Stimulated activated CD8-positive, alpha-beta memory T cell treated with anti-CD3 and anti-CD28 coated beads, Interleukin-7, amount 100 ng/mL, for 1 hour (primary cell): ENCODE measurements at places on chromosomes 7 and 10.
A peak's percentile ranks its signal among the peaks of the same experiment; 100 is the strongest.

DNA sequence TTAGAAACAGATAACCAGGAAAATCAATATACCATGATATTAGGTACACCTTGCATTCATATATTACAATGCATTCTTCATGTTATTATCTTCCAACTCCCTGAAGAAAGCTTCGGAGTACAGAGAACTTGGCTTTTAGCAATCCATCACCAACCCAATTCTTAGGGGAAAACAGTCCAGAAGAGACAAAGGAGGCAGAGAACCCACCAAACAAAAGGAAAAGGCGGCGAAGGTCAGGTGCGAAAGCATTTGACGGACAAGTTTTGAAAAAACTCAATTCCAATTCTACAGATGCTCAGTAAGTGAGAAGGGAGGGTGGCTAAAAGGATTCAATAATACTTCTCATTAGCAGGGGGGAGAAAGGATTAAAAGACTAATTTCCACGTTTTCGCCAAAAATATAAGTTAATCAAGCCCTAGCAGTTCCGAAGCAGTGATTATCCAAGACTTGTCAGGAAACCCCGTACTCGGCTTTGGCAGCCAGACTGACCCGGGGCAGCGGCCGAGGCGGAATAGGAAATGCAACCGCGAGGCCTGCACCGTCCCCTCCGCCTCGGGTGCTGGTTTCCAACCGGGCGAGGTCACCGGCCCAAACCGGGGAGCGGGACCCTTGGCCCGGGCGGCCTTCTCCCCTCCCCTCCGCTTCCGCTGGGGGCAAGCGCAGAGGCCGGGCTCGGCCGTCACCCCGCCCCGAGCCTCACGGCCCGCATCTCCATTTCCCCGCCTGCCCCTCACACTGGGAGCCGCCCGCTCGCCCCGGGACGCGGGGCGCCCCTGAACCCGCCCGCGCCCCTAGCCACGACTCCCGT lies 747 bp downstream of the GDI2 start:
- peak; percentile 9 for DNase-seq

DNA sequence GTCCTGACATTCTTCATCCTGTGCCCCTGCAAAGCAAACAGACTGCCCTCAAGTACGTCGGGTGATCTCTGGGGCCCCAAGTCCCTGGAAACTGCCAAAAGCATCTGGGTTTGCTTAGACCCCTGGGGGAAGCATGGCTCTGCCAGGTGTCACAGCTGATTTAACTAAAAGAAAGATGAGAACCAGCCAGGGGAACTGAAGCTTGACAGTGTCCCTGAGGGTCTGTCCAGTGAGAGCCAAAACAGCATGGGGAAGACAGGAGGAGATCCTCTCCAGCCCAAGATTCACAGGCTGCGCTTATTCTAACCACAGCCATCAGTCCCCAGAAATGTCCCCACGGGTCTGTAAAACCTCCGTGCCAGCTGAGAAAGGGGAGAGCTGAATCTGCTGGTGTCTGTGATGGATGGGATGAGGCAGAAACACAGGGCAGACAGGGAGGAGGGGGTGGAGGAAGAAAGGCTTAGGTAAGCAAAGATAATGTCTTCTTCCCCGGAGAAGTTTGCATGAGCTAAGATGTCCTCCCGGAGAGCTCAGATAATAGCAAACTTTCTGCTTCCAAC lies 21.3 kb downstream of the CCDC3 start:
- DNase-seq = no peak

DNA sequence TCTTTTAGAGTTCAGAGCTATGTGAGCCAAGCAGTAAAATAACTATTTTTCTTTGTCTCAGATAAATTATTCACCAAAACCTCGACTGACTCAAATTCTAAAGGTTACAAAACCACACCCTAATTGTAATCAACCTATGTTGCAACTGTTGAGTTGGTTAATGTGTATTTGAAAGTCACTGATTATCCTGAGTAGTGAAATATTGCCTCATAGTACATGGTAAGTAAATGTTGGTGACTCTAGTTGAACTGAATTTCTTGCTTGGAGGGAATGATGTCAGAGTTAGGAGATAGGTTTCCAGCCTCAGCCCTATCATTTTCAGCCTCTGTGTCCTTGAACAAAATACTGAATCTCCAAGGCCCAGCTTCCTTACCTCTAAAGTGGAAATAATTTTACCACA lies 3.0 kb upstream of the CYP2C18 start:
- no peak for DNase-seq

DNA sequence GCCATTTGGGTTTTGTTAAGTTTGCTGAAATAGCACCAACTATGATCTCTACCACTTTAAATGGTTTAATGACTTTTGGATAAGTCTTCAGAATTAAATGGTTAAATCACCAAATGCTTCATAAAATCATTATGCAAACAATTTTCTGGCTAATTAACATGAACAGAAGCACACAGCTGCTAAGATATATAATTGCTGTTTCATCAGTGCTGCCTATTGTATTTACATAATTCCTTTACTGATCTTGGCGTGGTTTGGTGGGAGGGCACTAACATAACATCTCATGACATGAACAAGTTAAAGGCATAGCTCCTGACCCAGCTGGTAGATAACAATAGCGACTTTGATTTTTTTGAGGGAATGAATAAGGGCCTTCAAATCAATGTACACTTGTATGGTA lies 94.1 kb downstream of the FZD1 start:
- DNase-seq = no peak

DNA sequence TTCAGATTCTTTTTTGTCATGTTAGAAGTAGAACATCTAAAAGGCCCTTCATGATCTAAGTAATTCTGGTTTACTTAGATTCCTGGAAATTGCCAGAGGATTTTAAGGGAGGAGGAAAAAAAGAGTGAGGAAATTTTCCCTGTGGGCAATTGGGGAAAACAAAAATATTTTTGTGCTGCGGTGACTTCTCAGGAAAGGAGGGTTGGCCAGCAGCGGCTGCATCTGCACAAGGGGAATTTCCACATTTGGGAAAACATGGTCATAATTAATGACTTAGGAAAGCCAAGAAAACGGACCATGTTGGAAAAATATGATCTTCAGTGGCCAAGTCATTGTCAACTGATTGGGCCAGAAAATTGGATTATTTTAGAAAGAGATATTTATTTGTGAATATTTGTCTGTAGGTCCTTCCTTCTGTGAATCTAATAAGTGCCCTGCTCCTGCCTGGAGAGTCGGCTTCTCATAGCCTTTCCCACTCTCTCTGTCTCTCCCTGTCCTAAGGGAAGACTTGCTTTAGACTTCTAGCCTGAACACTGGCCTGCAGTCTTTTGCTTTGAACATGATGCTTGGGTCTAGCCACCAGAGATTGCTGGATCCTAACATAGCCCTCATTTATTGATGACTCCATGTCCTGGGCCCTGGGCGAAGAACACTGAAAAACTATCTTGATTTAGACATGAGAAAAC lies 124.2 kb upstream of the MKLN1 start:
- no peak for DNase-seq

DNA sequence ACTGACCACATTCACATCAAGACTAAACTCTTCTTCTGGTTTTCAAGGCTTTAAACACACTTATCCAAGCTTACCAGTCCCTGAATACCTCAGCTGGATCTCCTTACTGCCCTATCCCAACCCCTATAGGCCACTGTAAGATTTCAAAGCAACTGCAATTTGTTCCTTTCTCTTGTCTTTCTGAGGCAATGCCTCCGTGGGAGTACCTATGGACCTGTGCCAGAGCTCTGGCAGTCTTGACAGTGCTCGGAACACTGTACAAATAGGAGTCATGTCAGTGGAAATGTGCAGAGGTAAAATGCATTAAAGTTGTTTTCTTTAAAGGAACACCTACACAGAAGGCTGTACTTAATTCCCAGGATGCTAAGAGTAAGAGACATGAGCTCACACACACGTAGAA lies 124.7 kb downstream of the CNOT4 start:
- DNase-seq = no peak

- DNase-seq = no peak
Measured at GRCh38 chr7:139777133-139777891, 486 bp downstream of the HIPK2 start.

GRCh38 chr10:63115732-63116383 lies 17.3 kb upstream of the NRBF2 start:
- DNase-seq = no peak

DNA sequence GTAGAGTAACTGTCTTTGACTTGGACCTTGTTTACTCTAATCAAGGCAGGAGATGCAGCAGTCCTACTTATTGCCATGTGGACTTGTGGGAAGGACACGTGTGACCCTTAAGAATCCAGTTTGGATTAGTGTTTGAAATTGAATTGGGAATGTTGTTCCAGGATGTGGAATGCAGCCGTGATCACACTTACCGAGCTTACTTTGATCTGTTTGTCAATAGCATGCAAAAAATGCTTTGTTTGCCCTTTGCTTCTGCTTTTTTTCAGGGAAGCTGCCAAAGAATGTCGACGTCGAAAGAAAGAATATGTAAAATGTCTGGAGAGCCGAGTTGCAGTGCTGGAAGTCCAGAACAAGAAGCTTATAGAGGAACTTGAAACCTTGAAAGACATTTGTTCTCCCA lies 84.7 kb downstream of the CREM start:
- no peak for DNase-seq

- DNase-seq = no peak
Measured at GRCh38 chr10:88411772-88412349, 171.3 kb downstream of the RNLS start.

- no peak for DNase-seq
Measured at GRCh38 chr10:33277135-33277536, 57.3 kb downstream of the NRP1 start.

DNA sequence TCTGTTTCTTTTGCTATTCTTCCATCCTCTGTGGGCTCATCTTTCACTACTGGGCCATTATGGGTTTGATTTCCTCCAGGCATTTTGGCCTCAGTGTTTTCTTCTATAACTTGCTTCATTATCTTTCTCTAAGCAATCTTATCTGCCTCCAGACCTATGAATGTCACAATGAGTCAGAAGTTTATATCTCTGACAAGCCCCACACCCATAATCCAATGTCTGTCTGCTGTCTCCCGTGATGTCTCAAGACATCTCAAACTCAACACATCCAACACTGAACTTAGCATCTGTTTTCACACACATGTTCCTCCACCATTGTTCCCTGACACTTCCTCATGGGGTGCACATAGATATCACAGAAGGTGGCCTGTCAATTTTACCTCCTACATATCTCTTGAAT lies 46.7 kb upstream of the RHOBTB1 start:
- DNase-seq = no peak

DNA sequence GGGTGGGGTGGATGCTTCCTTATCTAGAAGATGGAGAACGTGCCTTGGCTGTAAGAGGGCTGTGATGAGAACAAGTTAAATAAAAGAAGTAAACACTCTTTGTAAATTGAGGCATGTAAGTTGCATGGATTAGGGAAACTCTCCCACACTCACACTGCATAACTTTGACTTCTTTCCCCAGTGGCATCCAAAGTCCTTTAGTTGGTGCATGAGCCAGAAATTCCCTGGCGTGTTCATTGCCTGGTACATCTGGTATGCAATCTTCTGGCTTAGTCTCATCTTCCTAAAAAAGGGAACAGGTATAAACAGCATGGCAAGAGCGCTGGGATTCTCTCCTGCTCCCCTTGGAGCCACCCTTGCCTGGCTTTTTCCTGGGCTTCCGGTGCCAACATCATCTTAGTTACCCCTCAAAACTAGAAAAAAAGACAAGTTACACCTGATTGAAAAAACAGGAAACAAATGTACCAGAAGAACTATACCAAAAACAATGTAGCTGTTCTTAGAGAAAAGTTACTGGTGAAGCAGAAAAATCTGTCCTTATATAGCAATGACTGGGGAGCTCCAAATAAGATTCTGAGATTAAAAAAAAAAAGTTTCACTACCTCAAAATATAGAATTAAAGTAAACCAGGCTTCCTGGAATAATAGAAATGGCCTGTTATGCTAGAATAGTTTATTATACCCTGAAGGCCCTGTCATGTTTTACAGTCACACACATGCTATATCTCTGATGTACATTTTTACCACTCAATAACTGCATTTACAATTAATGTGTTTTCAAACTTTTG lies 9.9 kb downstream of the RP9 start:
- DNase-seq = no peak

- no peak for DNase-seq
Measured at GRCh38 chr7:112937651-112938415, 147.6 kb upstream of the TMEM168 start.

DNA sequence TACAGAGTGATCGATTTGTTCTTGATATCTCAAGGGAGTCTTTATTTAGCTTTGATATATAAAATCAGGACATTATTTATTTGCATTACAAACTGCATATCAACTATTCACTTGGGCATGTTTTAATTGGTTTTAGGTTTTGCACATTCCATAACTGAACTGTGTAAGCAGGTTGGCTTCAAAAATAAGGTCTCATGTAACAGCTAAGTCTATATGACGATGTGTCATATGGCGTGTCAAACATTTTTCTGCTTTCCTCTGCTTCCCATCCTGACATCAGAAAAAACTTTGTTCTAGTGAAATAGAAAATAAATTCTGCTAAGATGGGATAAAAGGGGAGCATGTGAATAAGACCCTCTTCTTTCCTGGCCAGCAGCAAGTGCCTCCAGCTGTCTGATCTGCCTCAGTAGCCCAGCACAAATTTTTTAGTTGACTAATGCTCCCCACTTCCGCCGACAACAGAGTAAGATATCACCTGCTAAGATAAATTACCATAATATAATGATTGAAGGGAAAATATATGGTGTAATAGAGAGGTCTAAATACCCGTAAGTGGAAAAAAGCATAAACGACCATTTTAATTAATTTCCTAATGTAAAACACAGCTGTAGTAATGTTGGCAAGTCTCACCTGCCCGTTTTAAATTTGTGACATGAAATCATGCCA lies 180.5 kb downstream of the TAX1BP1 start:
- DNase-seq = no peak

GRCh38 chr7:21550076-21550475 lies 7.2 kb downstream of the DNAH11 start:
- DNase-seq = no peak

GRCh38 chr7:11060893-11061292 lies 87.2 kb downstream of the PHF14 start:
- no peak for DNase-seq

GRCh38 chr7:85239109-85239508 lies 52.3 kb upstream of the SEMA3D start:
- DNase-seq = no peak

- no peak for DNase-seq
Measured at GRCh38 chr10:54800741-54801421, at the start of gene PCDH15. PCDH15 (minus strand) TSS chr10:54801231; CDS start chr10:54664262, 136,969 bp downstream.

DNA sequence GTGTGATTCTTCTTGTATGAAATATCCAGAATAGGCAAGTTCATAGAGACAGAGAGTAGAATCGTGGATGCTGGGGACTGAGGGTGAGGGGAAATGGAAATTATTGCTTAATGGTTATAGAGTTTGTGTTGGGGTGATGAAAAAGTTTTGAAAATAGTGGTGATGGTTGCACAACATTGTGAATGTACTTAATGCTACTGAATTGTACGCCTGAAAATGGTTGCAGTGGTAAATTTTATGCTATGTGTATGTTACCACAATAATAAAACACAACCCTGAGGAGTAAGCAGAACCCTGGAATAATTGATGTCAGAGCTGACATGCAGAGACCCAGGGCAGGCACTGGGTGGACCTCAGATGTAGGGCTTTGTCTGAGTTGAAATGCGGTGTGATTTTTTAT lies 57.6 kb downstream of the TACR2 start:
- no peak for DNase-seq

- DNase-seq = no peak
Measured at GRCh38 chr7:44224080-44224973, 23.5 kb downstream of the YKT6 start.
